ENCODE measurements at places on chromosomes 6 and 20.

DNA sequence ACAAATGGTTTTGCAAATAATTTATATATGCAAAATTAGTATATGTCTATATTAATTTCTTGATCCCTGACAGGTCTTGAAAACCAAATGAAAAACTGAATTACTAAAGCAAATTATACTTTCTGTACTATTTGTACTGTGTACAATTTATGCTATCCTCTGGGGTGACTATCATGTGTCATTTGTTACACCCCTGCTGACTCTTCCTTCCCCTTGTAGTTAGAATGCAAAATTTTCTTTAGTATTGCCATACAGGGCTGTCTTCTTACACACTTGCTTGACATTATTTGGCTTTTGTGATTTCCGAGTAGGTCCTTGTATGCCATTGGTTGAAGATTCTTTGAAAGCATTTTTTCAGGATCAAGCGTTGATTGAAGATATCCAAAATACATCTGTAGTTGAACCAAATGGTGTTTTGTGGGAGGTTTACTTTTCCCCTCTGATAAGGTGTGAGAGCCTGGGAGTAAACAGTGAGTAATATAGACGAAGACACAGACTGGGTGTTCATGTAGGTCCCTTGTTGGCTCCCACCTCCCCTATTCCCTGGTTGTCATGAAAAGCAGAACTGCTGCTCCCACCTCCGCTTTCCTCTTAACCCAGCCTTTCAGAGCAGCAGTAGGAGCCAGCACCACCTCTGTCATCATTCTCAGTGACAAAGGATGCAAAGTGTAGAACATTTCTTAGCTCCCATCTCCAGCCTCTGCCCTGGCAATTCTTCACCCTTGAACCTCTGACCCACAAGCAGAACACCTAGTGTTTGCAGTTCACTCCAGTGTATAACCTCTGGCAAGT is 29.0 kb downstream of the NCOA7 start:
- no peak for DNase-seq

DNA sequence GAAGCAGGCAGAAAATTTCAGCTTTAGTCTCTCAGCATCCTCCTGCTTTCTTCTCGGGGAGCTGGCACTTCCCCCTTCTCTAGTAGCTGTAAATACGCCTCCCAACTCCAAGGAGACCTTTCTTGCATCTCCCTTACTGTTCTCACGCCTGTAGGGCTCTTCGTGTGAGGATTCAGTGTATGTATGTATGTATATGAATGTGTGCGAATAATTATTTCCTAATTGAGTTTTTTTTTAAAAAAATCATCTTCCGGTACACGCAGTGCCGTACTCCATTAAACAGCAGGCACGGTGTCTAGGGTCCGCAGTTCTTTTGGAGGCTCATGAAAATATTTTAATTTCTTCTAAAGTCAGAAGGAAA is 85.4 kb downstream of the HFE start:
- no peak for DNase-seq

GRCh38 chr6:33797626-33798342 is 6.0 kb downstream of the MLN start:
- DNase-seq = no peak

DNA sequence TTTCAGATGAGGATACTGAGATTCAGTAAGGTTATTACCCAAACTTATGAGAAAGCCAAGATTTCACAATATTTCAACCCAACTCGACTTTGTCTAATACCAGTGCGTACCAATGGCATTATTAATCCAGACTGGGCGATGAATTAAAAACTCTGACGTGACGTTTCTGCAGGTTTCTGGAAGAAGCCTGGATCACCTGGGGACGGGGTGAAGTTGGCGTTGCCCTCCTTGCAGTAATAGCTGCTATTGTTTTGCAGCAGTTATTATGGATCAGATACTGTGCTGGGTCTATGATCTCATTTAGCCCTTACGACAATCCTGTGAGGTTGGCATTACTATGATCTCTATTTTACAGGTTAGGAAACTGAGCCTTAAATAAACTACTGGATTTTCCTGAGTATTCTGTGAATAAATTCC is 569 bp upstream of the CDC5L start:
- no peak for DNase-seq

DNA sequence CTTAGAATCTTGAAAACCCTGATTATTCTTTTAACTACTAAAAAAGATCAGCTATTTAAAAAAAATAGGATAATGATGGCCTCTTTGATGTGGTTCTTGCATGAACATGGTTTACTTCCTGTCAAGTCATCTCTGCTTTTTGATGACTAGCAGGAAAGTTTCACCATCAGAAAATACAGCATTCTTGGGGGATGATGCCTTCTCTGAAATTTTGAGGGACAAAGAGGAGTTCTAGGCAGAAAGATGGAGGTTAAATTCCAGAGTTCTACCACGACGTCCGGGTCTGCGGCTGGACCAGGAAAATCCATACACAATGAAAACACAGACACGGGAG is 130.4 kb downstream of the OLIG3 start:
- no peak for DNase-seq

GRCh38 chr20:53972179-53972578 is 98.2 kb downstream of the BCAS1 start:
- no peak for DNase-seq

- no peak for DNase-seq
These were observed 16.7 kb upstream of the KHDC1L start for GRCh38 chr6:73242001-73242400.

GRCh38 chr6:126112171-126112632 is 125.9 kb downstream of the TRMT11 start:
- no peak for DNase-seq

DNA sequence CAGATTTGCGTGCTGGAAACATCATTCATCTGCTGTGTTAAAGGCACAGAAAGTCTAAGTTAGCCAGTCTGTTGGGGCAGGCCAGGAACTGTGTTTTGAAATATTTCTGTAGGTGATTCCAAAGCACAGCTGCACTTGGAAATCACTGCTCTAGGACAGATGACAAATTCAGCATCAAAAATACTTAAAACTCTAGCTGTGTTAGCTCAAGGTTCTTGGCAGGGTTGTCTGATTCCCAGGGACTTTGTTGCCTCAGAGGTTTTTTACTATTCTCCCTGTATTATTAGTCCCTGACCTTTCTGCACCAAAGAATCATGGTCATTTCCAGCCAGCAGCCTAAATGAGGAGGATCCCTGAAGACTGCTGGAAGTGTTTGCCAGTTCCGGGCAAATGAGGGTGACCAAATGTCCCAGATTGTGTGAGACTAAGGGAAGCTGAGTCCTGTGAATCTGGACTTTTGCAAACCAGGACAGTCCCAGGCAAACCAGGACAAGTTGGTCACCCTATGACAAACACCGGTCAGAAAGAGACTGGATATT is 84.3 kb upstream of the TMEM30A start:
- no peak for DNase-seq

GRCh38 chr6:81859884-81860283 is 107.4 kb upstream of the TENT5A start:
- no peak for DNase-seq

GRCh38 chr6:148346681-148347440 is 4.2 kb downstream of the SASH1 start:
- DNase-seq = no peak

DNA sequence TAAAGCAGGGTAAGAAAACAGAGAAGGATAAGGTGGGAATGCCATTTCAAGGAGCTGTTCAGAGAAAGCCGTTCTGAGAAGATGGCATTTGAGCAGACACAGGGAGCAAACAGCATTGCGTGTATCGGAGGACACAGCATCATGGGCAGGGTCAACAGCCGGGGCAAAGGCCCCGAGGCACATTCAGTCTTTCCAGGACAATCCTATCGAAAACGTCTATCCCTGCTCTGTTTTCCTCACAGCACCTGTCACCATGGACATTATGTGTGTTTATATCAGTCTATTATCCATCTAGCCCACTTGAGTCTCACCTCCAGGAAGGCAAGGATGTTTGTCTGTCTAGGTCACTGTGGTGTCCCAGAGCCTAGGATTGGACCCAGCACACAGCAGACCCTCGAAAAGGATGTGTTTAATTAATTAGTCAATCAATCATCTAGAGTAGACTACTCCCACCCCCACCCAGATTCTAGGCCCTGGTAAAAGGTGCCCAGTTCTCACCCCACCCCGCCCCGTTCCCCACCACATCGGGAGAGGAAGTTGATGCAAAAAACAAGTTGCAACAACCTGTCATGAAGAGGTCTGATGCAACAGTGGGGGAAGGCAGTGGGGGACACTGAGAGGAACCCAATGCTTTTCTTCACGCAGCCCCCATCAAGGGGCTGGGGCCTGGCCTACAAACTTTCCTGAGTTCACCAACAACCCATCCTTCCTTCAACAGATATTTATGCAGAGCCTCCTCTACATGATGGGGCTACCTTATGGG is 66.6 kb downstream of the PREX1 start:
- no peak for DNase-seq

DNA sequence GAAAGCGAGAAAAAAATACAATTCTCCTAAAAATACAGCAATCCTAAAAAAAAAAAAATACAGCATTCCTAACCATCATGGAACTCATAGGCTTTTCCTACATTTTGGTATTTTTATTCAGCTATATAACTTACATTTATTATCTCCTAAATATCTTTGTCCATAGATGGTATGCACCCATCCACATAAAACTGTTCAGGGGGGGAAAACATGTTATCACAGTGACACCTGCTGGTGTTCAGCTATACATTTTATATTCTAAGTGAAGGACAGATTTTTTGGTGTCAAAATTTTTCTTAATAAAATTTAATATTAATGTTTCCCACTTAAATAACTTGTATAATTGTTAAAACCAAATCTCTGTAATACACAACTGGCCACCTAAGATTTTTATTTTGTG is 58.0 kb downstream of the BLOC1S5 start:
- no peak for DNase-seq

GRCh38 chr6:142830807-142831206 is 114.2 kb downstream of the HIVEP2 start:
- no peak for DNase-seq

- DNase-seq = no peak
These were observed 48.1 kb downstream of the HLA-DPB1 start for GRCh38 chr6:33123732-33124524.

GRCh38 chr6:41720783-41721182 is 14.6 kb downstream of the TFEB start:
- DNase-seq = no peak

GRCh38 chr20:3248167-3248992 is 9.4 kb upstream of the SLC4A11 start:
- DNase-seq = no peak

DNA sequence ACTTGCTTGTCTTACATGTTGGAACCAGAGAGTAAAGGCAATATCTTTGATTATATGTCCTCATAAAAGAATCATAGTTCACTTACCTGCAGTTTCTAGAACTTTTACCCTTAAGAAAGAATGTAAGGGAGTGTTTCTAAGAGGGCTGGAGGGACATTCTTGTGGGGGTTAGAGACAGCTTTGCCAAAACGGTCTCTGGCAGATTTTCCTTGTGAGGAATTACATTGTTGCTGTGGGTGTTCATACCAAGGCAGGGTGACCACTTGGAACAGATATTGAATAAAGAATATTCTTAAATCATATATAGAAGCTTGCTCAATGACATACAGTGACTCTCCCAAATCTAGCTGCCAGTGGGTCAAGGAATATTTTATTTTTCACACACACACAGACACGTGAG is 517.6 kb upstream of the SOX4 start:
- DNase-seq = no peak

GRCh38 chr6:54183616-54184015 is 72.4 kb downstream of the MLIP start:
- no peak for DNase-seq

GRCh38 chr6:166237617-166238016 is 70.0 kb upstream of the TBXT start:
- DNase-seq = no peak

GRCh38 chr20:50427719-50428083 is 82.5 kb upstream of the PTPN1 start:
- DNase-seq = no peak

- DNase-seq = no peak
These were observed 239.2 kb upstream of the QKI start for GRCh38 chr6:163175301-163175700.

DNA sequence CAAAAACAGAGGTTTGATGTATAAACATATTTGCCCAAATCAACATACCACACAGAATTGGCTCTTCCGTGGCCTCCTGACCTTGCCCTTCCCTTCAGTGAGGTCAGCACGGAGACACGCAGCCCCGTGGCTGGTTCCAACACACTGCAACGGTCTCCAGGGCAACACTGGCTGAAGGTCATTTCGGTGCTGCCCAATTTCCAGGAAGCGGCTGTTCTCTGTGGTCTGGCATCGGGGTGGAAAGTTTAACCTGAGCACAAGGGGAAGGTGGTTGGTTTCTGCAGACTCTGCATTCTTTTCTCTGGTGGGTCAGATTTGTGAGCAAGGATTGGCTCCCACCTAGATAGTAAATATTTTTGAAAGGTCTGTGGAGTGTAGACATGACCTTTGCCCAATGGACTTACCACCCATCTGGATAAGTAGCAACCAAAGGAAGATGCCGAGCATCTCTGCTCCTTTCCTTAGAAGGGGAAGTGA is 177.6 kb upstream of the PHACTR1 start:
- no peak for DNase-seq

DNA sequence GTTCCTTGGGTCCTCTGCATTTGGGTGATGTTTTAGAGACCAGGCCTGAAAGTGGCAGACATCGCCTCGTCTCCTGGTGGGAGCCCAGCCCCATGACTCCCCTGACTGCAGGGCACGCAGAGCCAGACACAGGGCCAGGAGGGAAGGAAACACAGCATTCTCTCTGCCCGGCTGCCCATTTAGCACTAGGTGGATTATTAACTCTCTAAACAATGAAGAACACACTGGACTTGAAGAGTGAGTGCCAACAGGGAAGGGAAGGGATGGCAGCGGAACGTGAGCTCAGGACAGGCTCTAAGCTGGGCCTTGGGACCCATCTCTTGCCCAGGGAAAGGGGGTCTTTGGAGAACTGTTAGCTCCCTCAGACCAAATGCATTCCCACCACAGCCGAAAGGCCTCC is 80.4 kb downstream of the TBXT start:
- DNase-seq = no peak

DNA sequence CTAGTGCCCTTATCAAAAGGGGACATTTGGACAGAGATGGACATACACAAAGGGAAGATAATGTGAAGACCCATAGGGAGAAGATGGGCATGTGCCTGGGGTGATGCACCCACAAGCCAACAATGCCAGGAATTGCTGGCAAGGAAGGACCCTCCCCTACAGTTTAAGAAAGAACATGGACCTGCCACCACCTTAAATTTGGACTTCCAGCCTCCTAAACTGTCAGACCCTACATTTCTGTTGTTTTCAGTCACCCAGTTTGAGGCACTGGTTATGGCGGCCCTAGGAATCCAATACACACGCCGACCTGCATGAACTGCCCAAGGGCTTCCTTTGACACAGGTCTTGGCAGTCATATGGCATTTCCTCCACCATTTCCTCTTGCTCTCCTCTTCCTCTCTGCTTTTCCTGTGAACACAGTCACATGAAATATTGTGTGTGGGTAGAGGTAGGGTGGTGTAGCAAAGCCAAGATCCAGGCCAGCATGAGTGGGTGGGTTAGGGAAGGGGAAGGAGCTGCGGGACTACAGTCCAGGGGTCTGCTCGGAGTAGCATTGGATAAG is 115.6 kb downstream of the ZDHHC14 start:
- DNase-seq = no peak

- DNase-seq = no peak
These were observed 91.9 kb upstream of the CCDC28A start for GRCh38 chr6:138681627-138682026.

GRCh38 chr6:2971420-2972218 is at the start of gene SERPINB6:
TSS of gene SERPINB6 (minus strand) at chr6:2971567. CDS start at chr6:2959332, 12,235 bp downstream.
- peak; percentile 19 for DNase-seq

- no peak for DNase-seq
These were observed 47.5 kb upstream of the KCNK16 start for GRCh38 chr6:39369987-39370386.
